ENCODE measurements at places on chromosomes 5 and 9.

DNA sequence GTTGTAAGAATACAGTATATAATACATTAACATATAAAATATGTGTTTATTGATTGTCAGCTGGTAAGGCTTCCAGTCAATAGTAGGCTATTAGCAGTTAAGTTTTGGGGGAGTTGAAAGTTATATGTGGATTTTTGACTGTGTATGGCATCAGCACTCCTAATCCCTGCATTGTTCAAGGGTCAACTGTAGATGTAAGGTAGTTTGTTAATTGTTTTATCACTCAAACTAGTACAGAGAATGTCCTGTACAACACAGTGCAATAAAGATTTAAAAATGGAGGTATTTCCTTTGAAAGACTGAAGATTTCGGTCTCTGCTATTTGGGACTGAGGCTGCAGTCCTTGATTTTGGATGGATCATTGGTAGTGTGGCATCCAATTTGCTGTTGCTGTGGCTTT lies 484.4 kb downstream of the KDM4C start:
- no peak for DNase-seq

DNA sequence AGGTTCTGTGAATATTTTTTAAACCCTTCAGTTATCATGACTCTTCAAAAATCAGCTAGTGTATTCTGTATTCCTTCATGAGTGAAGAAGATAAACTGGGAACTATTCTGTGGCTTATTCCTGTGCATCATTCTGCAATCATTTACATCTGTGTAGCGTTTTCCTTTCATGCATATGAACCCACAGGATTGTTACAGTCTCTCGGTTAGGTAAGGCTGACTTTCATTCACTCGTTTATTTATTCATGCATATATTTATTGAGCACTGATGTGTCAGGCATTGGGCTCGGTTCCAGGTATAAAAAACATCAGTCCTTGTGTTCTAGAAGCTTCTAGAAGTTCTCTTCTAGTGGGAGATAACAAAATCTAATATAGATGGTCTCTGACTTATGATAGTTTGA lies 318.4 kb downstream of the MAN2A1 start:
- no peak for DNase-seq

DNA sequence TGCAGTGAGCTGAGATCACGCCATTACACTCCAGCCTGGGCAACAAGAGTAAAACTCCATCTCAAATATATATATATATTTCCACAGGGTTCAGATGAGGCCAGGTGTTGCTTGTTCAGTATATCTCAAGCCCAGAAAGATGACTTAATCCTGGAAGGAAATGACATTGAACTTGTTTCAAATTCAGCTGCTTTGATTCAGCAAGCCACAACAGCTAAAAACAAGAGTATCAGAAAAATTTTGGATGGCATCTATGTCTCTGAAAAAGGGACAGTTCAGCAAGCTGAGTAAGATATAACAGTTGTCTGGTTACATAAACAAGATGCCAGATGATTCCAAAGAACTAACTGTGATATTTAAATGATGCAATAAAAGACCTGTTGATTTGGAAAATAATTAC lies 352.0 kb downstream of the KCTD16 start:
- no peak for DNase-seq

GRCh38 chr5:144093400-144093799 lies 77.1 kb downstream of the YIPF5 start:
- no peak for DNase-seq

GRCh38 chr9:138028596-138028995 lies 151.0 kb downstream of the CACNA1B start:
- DNase-seq, result no peak

DNA sequence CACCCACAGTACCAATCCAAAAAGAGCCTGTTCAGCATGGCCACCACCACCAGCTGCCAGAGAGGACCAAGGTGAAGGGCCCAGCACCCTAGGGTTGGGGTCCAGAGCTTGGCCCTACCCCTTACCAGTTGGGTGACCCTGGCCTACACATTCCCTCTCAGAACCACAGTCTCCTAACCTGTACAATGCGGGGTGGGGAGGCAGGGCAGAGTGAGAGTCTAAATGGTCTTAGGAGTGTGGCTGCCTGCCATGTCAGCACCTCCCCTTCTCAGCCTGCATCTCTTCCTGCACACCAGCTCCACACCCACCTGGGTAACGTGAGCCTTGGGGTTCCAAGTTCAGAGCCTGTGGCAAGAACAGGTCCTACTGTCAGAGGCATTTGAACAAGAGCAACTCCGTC lies 92.2 kb downstream of the C5orf15 start:
- DNase-seq, result no peak

DNA sequence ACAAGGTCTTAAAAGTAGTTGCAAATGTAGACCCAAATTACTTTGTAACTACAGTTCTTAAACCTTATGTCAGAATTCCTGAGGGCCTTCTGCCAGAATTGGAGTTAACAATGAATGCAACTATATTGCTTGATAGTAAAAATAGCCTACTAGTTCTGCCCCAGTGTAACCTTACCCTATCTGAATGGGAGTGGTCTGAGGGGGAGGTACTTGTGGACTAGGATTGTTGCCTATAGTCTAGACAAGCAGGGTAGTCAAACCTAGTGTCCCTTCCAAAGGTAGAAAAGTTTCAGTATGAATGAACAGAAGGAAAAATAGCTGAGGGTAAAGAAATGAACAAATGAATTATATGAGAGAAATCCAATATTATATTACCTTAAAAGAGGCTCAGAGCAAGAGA lies 242.2 kb downstream of the PJA2 start:
- DNase-seq, result no peak

GRCh38 chr9:33852216-33852826 lies 35.4 kb downstream of the UBE2R2 start:
- peak; percentile 48 for DNase-seq

- no peak for DNase-seq
These were observed 2.6 kb upstream of the SLC28A3 start for GRCh38 chr9:84343111-84343521.

DNA sequence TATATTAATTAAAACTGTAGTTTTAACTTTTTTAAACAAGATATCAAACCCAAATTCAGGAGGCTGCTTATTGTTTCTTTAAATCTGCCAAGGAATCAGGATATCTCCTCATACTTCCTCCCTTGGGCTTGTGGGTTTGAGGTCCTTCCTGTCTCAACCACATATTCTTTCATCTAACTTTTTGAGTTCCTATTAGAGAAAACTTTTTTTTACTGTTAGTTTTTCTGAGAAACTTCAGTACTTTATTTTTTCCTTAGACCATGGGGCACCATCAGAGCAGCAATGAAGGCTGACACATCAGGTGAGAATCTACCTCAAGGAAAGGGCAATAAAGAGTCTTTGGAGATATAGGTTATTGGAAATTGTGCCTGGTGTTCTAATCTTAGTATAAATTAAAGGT lies 56.7 kb downstream of the TSSK1B start:
- DNase-seq, result no peak

- no peak for DNase-seq
These were observed 100.3 kb upstream of the APC start for GRCh38 chr5:112637343-112637742.

DNA sequence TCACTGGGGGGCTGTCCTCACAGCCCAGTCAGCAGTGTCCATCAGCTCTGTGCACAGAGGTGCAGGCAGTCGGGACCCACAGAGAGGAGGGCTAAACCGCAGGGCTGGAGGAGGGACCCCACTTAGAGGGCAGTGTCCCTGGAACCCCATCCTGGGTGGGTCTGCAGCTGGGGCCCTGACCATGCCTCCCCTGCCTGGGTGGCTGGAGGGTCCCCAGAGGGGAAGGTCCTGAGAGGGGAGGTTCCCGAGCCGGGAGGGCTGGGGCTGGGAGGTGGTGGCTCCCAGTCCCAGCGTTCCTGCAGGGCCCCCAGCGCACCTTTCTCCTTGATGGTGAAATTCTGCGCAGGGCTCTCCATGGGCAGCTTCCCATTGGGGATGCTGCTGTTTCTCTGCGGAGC lies 32.7 kb downstream of the EXOC3 start:
- DNase-seq, result no peak

DNA sequence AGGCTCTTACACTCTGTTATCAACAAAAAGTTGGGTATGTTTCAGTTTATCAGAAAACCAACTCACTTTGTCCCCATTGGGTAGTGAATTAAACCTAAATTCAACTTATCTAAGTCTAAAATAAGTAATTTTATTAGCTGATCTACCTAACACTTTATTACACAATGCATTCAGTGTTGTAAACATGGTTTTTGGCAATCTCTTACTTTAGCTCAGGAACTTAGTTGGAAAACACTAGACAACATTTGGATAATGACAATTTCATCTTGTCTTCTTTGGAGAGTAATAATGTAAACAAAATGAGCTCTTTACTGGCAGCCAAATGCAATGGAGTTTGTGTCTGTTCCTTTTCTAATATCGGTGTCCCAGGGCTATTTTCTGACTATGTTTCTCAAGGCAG lies 33.0 kb downstream of the FGF10 start:
- no peak for DNase-seq

- no peak for DNase-seq
These were observed 8.5 kb downstream of the CHSY3 start for GRCh38 chr5:129912601-129913255.

DNA sequence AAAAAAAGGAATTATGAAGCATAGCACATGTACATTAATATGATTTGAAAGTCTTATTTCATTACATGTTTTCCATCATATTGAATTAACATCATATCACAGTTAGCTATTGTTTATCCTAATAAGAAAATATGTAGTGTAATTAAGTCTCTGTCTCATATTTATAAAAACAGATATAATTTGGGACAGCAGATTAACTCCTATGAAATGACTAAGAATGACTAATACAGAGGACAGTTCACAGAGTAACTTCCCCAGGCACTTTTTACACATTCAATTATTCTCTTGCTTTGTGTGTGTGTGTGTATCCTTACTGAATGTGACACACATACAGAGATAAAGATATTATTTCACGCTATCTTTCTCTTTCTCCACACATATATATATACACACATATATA lies 2400.9 kb upstream of the C9orf72 start:
- DNase-seq, result no peak

- DNase-seq, result no peak
These were observed 46.4 kb downstream of the SNCAIP start for GRCh38 chr5:122358372-122358979.

DNA sequence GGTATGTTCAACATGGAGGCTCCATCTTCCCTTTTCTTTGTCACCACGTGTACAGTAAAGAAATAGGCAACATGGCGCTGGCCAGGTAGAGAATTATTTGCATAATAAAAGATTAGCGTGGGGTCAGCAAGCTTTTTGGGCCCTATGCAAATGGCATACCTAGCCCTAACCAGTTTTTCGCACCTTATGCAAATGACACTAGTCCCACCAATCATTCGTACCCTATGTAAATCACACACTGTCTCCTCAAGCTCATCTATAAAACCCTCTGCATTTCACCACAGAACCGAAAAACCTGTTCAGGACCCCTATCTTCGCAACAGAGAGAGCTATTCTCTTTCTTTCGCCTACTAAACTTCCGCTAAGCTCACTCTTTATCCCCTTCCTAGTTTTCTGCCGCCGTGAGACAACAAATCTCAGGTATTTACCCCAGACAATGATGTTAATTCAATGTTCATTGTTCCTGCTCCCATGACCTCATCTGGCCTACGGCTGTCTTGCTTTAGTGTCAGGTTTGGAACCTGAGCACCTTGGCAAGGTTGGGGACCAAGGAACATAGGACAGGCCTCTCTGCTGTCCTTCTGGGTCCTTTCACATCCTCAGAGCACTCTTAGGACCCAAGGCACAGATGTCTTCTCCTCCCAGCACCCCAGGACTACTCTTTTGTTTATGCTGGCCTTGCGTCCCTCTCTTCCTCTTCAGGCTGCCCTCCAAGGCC lies 180.7 kb upstream of the RAI14 start:
- no peak for DNase-seq

- no peak for DNase-seq
These were observed 72.3 kb downstream of the LMNB1 start for GRCh38 chr5:126849101-126849678.

DNA sequence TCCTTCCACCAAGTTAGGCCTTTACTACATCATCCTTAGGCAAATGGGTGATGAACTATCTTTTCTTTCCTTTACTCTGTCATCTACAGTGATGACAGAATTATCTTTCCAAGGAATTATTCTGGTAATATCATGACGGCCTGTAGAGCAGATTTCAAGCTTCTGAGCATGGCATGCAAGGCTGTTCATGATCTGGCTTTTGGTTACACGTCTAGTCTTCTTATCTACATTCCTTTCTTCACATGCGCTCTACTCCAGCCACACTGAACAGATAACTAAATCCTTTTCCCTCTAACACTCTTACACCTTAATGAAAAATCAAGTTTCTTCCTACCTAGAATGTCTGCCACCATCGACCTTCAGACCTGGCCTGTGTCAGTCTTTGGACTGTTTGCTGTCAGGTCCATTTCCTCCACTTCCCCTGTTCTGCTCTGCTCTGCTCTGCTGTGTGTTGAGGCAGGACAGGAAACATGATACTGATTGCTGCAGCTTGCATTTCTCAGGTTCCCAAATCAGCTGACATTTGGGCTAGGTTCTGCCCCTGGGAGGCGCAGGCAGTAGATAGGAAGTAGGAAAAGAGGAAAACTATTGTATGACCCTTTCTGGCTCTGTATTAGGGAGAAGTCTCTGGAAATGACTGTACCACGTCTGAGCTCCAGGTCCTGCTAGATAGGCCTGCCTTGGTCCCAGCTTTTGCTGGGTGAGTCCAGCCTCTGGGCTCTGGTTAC lies 4.2 kb downstream of the SCGB3A2 start:
- DNase-seq, result no peak

- DNase-seq, result no peak
These were observed 239.6 kb upstream of the TUSC1 start for GRCh38 chr9:25917731-25918362.

GRCh38 chr5:73454379-73455036 lies 5.9 kb upstream of the FOXD1 start:
- peak; percentile 40 for DNase-seq

- no peak for DNase-seq
These were observed 3.0 kb downstream of the LCP2 start for GRCh38 chr5:170294556-170294955.

GRCh38 chr5:38079620-38080402 lies 178.5 kb upstream of the EGFLAM start:
- DNase-seq, result no peak

DNA sequence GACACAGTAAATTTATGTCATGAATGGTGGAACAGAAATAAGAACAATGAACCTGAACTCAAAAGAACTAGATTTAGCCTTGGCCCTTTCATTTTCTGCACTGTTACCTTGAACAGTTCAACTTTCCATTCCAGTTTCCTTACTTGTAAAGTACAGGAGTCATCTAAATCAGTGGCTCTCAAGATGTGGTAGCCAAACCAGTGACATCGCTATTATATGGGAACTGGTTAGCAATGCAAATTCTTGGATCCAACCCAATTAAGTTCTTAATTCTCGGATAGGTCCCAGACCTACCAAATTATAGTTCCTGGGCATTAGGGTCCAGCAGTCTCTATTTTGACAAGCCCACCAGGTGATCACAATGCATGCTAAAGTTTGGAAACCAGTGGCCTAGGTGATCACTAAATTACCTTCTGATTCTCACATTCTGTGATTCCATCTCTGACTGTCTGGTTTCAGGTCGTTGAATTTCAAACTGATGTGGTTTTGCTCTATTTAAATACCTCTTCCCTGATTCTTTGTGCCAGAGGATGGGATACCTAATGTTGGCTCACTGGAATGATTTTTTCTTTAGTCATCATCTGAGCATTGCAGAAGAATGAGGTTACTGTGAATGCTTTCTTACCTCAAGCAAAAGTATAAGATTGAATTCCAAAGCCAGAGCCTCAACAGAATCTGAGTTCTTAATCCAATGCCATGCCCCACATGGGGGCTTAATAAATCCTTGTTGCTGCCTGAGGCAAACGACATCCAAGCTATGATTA lies 253.8 kb downstream of the ENC1 start:
- no peak for DNase-seq

- DNase-seq, result peak; percentile 75
These were observed 61.8 kb downstream of the PFDN1 start for GRCh38 chr5:140240987-140241706.

Data from NCI-H1092 (cell line).